CD4-positive, alpha-beta T cell treated with Interleukin-4 for 1 hour (primary cell): ENCODE measurements at places on chromosomes 1 and 21.

DNA sequence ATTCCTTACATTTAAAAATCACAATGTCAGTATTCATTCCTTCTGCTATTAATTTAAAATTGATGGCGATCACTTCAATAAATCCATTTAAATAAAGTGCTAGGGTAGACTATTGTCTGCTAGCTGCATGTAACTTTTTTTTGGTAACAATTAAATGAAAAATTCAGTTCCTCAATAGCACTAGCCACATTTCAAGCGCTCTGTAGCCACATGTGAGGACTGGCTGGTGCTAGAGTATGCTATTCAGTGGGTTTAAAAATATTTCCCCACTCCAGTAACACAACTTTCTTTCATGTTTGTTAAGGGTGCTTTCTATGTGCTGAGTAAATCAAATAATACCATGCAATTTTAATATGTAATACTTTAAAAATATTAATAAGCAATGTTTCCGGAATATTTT lies 108.2 kb downstream of the LTN1 start:
- no peak for DNase-seq

DNA sequence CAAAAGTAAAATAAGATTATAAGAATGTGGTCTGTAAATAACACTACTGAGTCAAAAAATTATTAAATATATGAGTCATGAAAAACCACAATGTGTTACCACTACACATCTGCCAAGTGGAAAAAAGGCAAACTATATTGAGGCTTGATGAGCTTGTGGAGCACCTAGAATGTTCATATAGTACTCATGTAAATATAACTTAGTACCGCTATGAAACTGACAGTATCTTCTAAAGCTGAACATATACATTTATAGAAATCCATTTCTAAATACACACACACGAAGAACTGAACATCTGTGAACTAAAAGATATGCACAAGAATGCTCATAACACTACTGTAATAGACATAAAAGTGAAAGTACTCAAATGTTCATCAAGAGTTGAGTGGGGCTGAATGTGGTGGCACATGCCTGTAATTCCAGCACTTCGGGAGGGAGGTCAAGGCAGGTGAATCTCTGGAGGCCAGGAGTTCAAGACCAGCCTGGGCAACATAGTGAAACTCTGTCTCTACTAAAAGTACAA lies 18.5 kb upstream of the GBP3 start:
- DNase-seq = no peak

- no peak for DNase-seq
Observed at GRCh38 chr1:63951059-63951946, 177.5 kb downstream of the ROR1 start.

- no peak for DNase-seq
Observed at GRCh38 chr1:75136921-75137641, 2.9 kb downstream of the LHX8 start.

GRCh38 chr1:207750631-207751305 lies 1.1 kb upstream of the CD46 start:
- DNase-seq = no peak

- DNase-seq = no peak
Observed at GRCh38 chr21:15009837-15010363, 54.9 kb downstream of the NRIP1 start.

- no peak for DNase-seq
Observed at GRCh38 chr1:113886417-113887401, 672 bp downstream of the BCL2L15 start.

GRCh38 chr1:112196731-112197130 lies 199.3 kb upstream of the CTTNBP2NL start:
- DNase-seq = no peak

GRCh38 chr21:45076245-45076711 lies 1.9 kb downstream of the ADARB1 start:
- peak; percentile 23 for DNase-seq

DNA sequence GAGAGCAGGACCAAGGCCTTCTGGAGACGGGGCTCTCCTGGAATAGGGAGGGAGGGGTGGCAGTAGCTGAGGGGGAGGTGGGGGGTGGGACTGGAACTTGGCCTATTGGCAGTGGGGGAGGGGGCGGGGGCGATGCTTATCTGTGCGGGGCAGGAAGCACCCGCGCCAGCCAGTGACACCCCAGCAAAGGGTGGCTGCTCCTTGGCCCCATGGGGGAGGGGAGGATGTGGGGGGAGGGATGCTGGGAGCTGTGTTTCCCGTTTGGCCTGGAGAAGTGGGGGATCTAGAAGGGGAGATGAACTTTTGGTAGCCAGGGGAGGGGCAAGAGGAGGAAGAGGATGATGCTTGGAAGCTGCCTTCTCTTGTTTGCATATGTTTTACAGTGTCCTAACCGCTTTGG lies 11.0 kb downstream of the ZBTB7B start:
- no peak for DNase-seq

DNA sequence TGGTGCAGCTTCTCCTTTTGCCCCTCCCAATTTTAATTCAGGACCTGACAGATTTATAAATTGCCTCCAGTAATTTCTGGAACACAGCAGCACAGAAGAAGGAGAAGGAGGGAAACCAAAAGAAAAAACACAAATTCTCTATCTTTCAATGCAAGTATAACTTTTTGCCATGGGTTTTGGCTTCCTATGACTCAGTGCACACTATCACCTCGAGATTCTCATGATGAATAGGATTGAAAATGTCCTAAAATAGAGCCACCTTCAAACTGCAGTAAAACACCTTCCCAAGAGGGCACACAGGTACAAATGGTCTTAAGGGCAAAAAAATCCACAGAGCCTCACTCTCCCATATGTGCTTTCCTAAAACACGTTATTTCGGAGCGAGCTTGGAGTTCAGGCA lies 113.6 kb downstream of the HLCS start:
- no peak for DNase-seq

DNA sequence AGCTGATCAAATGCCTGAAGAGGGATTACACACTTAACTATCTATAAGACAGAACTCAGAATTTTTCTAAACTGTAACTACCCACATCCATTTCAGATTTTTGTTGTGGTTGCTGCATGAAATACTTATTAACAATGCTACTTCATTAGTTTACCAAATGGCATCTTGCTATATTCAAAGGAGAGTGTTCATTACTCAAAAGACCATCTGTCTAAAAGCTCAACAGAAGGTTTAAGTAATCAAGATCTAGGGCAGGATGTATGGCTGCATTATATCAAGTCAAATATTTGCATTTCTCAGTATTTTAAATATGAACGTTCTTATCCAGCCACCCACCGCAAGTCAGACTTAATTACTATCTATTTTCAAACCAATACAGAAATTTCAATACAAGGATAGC lies 79.9 kb downstream of the SIPA1L2 start:
- DNase-seq = no peak

DNA sequence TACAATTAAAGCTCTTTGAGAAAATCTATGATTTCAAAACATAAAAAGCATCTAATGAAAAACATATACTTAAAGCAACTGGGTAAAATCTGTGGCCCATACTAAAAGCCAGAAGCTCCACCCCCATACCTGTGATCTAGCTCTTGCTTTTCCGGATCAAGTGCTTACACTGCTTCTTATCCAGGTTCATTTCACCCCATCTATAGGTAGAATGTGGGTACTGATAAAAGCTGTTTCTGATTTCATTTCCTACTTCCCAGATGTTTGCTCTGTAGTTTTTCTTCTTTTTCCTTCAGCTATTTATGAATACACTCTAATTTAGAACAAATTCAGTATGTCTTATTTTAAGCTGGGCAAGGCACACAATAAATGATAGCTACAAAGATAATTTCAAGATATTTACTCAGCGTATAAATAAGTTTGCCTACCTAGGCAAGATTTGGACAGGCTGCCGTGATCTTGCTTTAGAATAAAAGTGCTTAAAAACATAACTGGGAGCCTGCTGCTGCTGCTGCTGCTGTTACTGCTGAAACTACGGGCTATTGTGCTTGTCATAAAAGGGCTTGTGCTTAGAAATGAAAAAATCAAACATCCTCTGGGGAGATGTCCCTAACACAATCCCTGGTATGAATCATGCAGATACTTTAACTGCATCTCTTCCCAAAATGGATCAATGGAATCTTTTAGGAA lies 2.1 kb downstream of the SIPA1L2 start:
- peak; percentile 22 for DNase-seq

- no peak for DNase-seq
Observed at GRCh38 chr1:99756598-99756997, 9.8 kb downstream of the FRRS1 start.

GRCh38 chr1:56376188-56376984 lies 203.0 kb downstream of the PLPP3 start:
- DNase-seq = no peak

- no peak for DNase-seq
Observed at GRCh38 chr1:228394571-228395394, 11.9 kb downstream of the TRIM11 start.

DNA sequence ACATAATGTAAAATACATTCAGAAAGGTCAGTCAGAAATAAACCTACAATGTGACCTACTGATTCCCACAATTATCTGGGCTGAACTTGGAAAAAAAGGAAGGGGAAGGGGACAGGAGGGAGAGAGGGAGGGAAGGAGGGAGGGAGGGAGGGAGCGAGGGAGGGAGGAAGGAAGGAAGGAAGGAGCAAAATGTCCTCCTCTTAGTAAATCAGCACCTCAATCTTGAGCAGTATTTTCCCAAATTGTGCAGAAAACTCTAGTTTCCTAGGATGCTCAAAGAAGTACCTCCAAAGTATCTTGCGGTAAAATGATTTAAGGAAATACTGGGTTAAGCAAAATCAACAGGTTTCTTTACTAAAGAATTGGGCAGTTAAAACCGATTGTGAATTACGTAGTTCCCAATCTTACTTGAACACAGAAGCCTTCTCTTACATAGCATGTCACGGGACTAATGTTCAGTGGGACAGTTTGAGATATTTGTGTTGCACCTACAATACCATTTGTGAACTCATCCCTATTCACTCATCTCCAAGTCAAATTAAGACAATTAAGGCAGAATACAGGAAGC lies 51.0 kb upstream of the ASPM start:
- no peak for DNase-seq

- no peak for DNase-seq
Observed at GRCh38 chr21:45048026-45048698, 26.2 kb upstream of the ADARB1 start.

DNA sequence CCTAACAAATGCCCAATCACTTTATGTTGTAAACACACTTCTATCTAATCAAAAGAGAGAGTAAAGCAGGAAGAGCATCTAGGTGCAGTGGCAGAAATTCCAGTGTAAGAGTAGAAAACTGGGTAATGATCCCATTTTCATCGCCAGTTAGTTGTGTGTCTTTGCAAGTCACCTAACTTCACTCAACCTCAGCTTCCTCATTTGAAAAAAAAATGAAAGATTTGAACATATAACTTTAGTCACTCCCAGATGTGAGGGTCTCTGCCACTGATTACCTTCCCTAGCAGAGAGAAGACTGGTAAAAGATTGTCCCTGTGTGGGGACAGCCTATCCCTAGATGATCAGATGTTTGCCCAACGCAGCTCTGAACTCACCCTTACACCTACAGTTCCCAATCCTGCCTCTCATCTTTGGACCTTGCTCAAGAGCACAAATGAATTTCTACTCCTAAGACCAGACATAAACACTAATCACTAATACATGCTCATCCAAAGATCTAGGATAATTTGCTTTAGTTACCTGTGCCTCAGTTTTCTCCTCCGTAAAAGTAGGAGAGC lies 25.2 kb upstream of the DUSP23 start:
- DNase-seq = no peak

DNA sequence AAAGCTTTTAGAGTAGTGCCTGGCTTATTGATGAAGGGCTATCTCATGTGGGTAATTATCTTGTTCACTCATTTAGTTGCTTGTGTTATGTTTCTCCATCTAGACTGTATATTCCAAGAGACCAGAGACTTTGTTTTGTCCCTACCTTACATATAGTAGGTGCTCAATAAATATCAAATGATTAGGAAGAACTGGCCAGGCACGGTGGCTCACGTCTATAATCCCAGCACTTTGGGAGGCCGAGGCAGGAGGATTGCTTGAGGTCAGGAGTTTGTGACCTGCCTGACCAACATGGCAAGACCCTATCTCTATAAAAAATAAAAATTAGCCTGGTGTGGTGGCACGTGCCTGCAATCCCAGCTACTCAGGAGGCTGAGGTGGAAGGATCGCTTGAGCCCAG lies 9.0 kb downstream of the FBXO2 start:
- DNase-seq = no peak

GRCh38 chr21:44820851-44821250 lies 3.0 kb upstream of the SUMO3 start:
- DNase-seq = no peak

DNA sequence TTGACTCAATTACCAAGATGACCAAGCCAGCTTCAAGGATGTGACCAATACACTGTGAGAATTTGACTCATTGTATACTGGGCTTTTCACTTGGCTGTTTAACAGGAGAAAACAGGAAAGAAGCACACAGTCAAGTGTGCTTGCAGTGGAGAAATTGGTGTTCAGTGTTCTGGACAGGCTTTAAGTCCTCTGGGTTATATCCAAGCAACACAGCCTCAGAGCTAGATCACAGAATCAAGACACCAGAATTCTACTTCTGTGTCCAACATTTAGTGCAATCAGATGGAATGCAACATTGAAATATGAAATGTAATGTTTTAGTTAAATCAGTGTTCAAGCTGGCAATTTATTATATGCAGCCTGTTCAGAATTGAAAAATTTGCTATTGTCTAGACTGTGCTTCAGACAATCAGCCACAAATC lies 694.4 kb downstream of the LTN1 start:
- no peak for DNase-seq

DNA sequence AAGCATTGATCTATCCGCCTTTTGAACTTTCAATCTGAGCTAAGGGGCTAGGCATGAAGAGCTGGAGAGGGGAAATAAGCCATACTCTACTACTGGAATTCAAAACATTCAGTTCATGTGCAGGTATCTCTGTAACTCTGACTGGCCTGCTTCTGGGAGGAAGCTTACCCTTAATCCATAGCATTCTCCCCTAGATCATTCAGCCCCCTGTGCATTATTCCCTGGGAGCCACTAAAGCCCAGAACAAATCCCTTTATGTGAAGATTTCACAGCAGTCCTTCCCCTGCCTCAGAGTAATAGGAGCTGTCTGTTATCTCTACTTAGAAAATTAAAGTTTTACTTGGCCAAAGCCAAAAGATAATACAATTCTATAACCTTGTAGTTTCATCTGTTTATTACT lies 300.7 kb downstream of the SEC16B start:
- DNase-seq = no peak

GRCh38 chr21:26709090-26709489 lies 136.0 kb upstream of the CYYR1 start:
- no peak for DNase-seq
